ENCODE measurements at places on chromosomes 2 and 18.

DNA sequence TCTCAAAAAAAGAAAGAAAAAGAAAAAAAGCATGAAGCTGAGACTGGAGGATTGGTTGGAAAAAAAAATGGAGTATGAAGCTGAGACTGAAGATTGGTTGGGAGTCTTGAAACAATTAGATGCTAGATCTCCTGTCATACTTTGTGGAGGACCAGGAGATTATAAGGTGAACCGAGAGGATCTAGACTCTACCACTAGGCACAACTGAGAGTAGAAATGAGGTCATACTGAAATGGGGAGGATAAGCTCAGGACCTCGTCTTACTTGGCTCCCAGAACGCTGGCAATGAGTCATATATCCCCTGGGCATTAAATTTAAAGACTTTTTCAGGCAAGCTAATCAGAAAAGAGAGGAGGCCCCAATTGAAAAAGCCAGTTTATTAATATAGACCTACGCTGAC lies 3.3 kb upstream of the ORC2 start:
- DNase-seq = no peak

DNA sequence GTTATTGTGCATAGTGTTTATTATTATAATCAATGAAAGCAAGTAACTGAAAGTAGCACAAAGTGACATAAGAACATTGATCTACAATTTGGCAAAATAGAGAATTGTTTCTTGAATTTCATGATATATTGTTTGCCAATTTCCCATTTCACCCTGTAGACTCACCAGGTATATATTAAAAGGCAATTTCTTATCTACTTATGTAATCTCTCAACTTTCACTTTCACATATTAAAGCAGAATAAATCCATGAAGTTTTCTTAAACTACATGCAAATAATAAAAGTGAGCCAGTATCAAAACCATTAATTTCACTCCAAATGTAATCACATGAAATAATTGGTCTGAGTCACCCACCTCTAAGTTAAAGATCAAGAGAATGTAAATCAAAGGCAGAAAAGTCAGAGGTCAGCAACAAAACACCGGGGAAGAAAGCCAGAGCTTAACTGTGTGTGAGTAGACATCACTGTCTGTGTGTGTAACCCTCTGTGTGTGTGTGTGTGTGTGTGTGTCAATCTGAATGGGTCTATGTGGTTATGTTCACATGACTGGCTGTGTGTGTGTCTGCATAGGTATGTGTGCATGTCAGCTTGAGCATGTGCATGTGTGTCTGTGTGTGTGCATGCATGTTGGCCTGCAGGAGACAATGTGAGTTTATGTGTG lies 44.1 kb downstream of the ZNF385B start:
- no peak for DNase-seq

DNA sequence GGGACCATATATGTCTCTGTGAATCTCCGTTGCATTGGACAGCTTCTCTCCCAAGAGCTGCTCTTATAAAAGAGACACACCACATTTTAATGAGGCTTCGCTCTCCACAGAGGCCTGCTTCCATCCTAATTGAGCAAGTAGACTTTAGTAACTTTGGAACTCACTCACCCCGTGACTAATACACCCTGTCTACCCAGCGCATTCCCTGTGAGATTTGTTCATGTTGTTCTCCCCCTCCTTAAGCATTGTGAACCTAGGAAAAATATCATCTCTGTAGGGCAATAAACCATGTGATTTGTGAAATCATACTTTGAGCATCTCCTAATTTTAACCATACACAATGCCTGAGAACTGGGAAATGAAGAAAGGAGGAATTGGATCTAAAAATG lies 56.9 kb downstream of the MCFD2 start:
- DNase-seq = no peak

GRCh38 chr2:168801961-168802858 lies at the start of gene NOSTRIN:
NOSTRIN (plus strand) TSS chr2:168802637; CDS start chr2:168802647, 10 bp downstream.
- no peak for DNase-seq

DNA sequence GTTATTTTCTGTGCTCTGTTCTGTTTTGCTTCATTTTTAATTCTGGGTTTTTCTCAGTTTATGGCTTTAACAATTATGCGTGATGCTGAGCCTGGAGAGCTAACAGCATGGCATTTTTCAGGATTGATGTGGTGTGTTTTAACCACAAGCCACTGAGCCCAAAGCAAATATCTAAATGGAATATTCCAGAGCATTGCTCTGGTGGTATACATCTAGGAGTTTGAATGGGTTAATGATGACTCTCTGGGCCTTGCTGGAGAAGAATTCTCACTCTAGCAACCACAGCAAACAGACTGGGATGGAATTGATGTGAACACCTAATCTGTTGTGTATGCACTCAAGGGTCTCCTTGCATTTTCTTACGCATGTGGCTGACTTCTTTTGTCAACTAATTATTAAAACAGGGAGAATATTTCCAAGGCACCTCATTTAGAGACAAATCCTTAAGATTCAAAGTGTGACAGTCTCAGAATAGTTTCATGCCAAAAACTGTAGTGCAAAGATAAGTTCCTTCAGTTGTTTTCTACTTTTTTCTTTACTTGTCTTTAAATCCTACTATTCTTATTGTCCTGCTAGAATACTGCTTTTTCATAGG lies 164.0 kb downstream of the DTNA start:
- DNase-seq = no peak

DNA sequence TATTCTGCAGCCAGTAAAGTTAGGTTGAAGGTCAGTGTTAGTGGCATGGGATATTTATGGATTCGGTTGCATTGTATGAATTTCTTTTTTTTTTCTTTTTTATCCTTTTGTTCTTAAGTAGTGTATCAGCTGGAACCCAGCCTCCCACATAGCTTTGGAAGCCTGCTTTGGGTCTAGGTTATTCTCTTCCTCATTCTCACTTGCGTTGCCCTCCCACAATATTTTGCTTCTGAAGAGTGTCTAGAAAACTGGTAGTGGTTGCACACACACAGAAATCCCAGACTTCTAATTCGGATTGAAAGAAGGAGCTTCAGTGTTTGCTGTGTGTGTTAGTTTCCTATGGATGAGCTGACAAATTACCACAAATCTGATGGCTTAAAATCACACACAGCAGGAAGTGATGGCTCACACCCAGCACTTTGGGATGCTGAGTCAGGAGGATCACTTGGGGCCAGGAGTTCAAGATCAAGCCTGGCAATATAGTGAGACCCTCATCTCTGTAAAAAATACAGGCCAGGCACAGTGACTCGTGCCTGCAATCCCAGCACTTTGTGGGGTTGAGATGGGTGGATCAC lies 104.8 kb downstream of the ARL4C start:
- no peak for DNase-seq

GRCh38 chr2:31270822-31271231 lies 36.9 kb downstream of the EHD3 start:
- DNase-seq = no peak

DNA sequence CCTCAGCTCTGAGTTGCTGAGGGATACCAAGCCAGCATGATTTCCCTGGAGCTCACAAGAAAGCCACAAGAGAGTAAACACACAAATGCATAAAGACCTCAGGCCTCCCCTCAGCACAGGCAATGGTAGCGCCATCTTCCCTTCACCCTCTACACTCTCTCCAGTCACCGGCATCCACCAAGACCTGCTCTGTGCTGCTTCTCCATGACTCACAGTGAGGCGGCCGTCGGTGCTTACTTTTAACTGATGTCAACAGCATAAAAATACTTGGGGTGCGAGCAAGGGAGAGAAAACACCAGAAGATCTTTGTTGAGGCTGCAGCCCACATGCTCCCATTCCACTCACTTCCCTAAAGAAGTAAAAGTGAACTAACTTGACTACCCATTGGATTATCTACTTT lies 46.7 kb downstream of the L3MBTL4 start:
- DNase-seq = no peak

DNA sequence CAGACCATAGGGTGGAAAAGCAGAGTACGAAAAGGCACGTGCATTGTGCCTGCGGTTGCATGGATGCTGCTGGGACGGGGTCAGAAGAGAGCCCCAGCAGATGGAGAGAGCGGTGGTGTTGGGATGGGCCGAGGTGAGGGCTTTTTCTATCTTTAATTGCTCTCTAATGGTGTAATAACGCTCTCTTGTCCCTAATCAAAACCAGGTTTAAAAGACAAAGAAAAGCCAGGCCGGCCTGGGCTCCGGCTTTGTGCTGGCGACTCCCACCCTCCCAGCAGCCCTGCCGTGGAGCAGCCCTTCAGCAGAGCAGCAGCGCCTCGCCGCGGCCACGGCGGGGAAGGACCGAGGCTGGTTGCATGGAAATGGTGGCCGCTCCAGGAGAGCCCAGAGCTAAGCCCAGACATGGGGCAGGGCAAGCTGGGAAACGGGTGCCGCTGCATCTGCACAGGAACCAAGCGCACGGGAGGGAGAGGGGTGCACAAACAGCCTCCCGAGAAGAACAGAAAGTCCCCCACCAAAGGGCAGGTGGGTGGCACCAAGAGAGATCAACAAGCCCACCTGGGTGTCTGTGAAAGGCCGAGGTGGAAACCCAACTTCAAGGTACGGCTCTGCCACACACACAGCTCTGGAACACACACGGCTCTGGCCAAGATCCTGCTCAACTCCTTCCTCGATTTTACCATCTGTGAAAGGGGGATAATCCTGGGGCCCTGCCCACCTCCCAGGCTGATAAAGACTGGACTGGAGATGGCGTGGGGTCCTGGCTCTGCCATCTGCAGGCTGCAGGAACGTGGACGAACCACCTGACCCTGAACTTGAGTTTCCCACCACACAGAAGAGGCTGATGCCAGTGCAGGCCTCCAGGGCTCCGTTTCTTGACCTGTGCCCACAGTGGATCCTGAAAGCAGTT lies 15.0 kb downstream of the HS1BP3 start:
- no peak for DNase-seq

- no peak for DNase-seq
Measured at GRCh38 chr18:70400476-70400875, 111.6 kb downstream of the SOCS6 start.

DNA sequence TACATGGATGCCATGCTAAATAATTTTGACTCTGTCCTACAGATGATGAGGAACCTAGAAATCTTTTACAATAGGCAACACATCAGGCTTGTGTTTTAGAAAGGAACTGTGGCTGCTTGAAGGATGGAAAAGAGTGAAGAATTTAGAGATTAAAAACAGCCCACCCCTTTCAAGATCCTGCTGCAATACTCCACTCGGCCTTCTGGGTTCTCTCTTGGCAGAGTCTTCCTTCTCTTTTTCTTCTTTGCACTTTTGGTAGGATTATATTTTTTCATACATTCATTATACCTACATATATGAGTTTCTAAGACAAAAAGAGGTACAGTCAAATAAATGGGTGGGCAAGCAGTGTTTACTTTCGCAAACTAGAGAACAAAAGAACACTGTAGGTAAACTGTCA lies 474.3 kb downstream of the ERBB4 start:
- no peak for DNase-seq

GRCh38 chr2:36693825-36694224 lies 2.7 kb upstream of the VIT start:
- DNase-seq = no peak

GRCh38 chr18:27428716-27429475 lies 243.8 kb upstream of the CHST9 start:
- DNase-seq = no peak

DNA sequence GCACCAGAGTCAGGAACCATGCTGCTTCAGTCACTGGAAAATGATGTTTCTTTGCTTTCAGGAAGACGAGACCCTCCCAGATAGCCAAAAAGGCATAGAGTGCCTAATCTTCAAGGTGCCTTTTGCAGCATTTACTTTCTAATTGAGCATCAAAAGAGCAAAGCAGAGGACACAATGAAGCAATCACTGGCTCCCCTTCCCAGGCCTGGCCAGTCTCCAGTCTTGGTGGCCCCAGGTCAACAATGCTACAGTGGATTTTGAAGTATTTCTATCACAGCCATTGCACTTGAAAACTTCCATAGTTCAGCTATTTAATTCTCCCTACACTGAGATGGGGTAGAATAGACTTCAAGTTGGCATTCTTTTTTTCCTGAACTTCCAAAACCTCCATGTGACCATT lies 15.4 kb downstream of the ZBTB7C start:
- DNase-seq = no peak

DNA sequence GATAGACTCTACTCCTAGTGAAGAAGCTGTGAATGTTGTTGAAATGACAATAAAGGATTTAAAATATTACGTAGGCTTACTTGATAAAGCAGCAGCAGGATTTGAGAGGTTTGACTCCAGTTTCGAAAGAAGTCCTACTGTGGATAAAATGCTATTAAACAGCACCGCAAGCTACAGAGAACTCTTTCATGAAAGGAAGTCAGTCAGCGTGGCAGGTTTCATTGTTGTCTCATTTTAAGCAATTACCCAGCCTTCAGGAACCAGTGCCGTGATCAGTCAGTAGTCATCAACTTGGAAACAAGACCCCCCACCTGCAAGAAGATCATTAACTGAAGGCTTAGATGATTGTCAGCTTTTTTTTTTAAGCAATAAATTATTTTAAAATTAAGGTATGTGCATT lies 14.0 kb downstream of the USP14 start:
- no peak for DNase-seq

DNA sequence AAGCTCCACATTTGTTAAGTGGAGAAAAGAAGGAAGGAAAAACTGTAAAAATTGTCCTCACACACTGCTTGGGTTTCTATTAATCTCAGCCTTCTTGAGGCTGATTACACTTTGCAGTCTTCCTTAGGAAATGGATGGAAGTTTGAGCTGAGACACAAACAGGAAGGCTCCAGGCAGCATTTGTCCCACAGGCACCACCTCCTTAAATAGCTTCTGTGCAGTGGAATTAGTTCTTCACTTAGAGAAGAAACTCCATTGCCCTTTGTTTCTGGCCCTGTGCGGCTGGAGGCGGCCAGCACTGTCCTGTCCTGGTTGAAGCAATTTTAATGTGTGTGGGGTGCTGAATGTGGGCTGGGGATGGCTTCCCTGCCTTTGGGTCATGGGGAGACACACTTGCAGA lies 44.3 kb downstream of the ARHGAP28 start:
- no peak for DNase-seq

DNA sequence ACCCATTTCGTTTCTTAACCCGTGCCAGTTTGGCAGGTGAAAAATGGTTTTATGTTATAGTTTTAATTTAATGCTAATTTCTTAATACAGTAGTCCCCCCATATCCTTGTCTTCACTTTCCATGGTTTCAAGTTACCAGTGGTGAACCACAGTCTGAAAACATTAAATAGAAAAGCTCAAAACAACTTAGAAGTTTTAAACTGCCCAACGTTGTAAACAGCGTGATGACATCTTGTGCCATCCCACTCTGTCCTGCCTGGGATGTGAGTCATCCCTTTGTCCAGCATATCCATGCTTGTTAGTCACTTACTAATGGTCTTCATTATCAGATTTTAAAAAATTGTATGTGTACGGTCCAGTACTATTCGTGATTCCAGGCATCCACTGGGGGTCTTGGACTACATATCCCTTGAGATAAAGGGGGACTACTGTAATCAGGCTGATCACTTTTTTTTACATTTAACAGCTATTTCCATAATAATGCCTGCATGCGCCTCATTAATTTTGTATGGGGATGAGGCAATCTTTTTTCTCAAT lies 31.9 kb downstream of the SLC66A3 start:
- no peak for DNase-seq

DNA sequence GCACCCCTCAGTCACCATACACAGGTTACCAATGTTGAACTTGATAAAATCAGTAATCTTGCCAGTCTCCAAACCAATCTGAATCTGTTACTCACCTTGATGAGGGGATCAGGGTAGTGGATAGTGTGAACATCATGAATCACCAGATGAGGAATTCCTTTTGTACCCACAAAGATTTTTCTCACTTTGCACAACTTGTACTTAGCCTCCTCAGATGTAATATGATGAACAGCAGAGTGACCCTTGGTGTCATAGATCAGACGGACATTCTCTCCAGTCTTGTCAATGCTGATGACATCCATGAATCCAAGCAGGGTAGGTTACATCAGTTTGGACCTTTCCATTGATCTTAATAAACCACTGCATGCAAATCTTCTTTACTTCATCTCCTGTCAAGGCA lies 54.7 kb downstream of the MDH1 start:
- no peak for DNase-seq

- no peak for DNase-seq
Measured at GRCh38 chr2:214169736-214170135, 241.1 kb upstream of the VWC2L start.

All from stimulated activated CD4-positive, alpha-beta T cell treated with anti-CD3 and anti-CD28 coated beads, Interleukin-2, amount 100 ng/mL, for 4 hours (primary cell).